ENCODE measurements at places on chromosomes 2 and 18.

DNA sequence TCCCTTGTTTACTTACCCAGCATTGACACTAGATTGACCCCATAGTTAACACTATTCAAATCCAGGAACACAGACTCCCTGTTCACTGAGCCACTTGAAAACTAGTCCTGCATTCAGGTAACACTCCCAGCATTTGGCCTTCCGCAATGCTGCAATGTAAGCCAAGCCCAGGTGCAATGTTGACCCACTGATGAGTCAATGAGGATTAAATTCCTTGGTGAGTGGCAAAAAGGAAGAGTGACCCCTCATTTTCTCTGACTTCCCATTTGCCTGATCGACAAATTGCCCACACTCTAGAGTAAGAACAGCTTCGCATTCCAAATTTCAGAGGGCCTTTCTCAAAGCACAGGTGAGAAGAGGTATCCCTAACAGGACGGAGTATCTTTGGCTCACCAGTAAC, 251.9 kb downstream of the FBXO15 start:
- no peak for DNase-seq

DNA sequence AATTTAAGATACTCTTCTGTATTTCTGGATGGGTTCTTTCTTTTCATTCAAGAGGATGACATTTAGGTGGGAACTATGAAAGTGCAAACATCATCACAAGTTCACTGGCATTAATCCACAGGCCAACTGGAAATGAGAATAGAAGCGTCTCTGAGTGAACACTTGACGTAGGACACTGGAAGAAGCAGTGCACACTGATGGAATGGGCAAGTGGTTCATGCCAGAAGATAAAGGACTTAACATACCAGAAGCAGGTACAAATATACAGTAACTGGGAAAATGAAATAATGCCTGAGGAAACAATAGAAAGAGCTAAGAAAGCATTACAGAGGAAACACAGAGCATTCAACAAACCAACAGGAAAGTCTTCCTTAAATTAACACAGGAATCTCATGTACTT, 120.9 kb upstream of the CCDC195 start:
- DNase-seq, result no peak

GRCh38 chr18:79069717-79070151, 540 bp downstream of the ATP9B start:
- DNase-seq, result no peak

DNA sequence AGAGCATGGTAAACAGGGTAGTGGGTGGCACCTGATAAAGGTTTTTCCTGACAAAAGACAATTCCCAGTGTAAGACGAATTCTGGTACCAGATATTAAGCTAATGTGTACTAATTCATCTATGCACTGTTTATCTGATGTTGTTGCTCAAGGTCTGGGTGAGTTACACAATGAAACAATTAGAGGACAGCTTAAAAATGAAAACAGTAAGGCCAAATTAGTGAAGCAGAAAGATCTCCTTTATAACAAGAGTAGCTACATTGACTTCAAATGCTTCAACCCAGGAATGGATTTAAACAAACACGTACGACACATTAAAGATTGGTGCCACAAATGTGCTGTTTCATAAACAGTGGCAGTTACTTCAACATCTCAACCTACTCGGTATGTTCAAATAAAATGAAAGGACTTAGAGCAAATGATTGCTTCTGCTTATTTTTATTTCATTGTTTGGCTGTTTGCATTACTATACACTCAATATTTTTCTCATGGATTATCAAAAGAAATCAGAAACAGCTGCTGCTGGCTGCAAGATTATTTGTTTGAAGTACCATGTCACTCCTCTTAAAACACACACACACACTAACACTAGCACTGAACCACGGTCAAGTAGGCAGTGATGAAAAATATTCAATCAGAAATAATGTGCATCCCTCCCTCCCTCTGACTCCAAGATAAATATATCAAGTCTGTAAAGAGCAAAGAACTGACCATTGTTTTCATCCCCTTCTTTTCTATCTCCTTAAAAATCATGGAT, 94.4 kb upstream of the RND3 start:
- DNase-seq, result no peak

DNA sequence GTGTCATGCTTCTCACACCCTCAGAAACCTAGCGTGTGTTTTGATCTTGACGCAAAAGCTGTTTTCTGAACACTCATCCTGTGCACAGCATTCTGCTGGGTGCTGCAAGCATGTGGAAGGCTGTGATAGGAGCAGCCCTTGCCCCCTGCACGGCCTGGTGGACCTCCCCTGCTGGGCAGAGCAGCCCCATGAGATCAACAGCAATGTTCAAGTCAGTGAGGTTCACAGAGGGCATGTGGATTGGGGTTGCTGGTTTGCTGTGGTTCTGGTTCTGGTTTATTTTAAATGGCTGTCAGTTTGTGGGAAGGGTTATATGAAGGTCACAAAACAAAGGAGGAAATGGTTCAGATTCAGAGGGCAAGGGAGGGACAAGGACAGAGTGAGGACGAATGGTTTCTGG, 71.3 kb downstream of the SOWAHC start:
- DNase-seq, result no peak

DNA sequence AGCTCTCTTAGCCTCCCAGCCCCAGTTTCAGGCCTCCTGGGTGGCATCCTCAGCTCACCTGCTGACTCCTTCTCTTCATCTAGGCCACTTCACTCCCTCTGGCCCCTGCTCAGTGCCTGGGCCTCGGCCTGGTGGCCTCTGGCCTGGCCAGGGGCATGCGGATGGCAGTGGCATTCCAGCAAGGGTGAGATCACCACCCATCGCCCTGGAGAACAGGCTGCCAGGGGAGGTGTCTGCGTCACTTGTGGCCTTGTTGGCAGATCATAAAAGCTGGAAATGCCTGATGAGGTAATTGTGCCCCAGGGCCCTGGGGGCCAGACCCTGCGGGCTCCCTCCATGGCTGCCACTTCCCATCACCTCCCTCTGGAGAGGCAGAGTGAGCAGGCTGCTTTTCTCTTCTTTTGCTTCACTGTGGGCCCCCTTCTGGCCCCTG, 72.5 kb upstream of the SMAD2 start:
- DNase-seq, result no peak

DNA sequence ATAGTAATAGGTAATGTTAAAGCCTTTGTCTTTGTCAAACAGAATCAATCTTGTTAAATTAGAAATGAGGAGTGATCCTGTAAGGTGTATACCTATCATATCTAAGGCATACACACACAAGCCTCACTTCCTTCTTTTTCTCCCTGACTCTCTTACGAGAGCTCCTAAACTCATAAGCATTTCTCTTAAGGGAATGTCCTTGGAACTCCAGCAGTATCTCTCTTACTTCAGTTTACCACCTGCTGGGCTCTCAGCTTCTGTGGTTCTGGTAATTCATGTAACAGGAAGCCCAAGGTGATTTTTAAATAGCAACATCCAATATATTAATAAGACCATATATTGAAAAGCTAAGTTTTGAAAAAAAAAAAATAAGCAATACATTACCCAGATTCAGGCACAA, 85.9 kb downstream of the UBE2E3 start:
- no peak for DNase-seq

- DNase-seq, result no peak
Measured at GRCh38 chr2:208354964-208355381, 51.6 kb upstream of the PTH2R start.

Data from CD4-positive, alpha-beta T cell treated with Interleukin-10 for 1 hour (primary cell).